BJ (cell line): ENCODE measurements at places on chromosomes 4 and X. TPM values are rescaled to one million over a fixed set of nuclear protein-coding genes. Genes with fewer than 3 reads are reported as not detected.

Gene EDA
- 0.06 and 0.09 TPM in 2 replicates for polyA plus RNA-seq

Gene C4orf36
- 3.0 and 3.1 TPM in 2 replicates for polyA plus RNA-seq

Gene PCDH7
- polyA plus RNA-seq, result 11.8 and 15.3 TPM in 2 replicates

Gene CAPN6
- 0.01 TPM in 1 of 2 replicates, not detected in the other for polyA plus RNA-seq

Gene TDO2
- polyA plus RNA-seq, result 0.27 TPM in 1 of 2 replicates, not detected in the other

Gene MID2
- 12.4 and 12.8 TPM in 2 replicates for polyA plus RNA-seq

Gene SMIM31
- polyA plus RNA-seq, result not detected in 2 replicates

Gene LRIT3
- 0.01 and 0.04 TPM in 2 replicates for polyA plus RNA-seq

GRCh38 chr4:61442936-61443335 lies 242.8 kb downstream of the ADGRL3 start:
- DNase-seq, result no peak

DNA sequence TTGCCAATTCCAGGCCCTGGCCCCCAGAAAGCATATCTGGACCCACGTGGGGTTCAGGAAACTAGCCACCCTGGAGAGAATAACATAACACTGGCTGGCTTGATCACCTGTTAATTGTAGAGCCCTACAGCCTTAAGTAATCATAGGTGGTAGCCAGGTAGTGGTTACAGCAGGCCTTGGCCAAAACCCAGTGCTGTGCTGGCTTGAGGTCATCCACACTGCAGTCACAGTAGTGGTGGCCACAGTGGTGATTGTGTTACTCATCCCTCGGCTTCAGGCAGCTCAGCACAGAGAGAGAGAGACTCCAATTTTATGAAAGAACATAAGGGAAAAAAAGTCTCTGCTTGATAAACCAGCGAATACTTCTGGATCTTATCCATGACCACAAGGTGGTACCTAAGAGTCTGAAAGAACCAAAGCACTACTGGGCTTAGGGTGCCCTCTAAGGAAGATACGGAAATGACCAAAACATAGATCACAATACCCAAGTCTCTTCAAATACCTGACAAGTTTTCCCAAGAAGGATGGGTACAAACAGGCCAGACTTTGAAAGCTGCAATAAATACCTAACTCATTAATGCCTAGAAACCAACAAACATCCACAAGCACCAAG lies 46.6 kb upstream of the CDX4 start:
- no peak for DNase-seq

DNA sequence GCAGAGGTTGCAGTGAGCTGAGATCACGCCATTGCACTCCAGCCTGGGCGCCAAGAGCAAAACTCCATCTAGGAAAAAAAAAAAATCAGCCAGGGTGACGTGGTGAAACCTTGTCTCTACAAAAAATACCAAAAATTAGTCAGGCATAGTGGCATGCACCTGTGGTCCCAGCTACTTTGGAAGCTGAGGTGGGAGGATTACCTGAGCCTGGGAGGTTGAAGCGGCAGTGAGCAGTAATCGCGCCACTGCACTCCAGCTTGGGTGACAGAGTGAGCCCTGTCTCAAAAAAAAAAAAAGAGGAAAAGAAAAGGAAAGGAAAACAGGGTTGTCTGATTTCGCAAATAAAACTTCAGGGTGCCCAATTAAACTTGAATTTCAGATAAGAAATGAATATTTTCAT lies 106.1 kb downstream of the RBM47 start:
- no peak for DNase-seq

DNA sequence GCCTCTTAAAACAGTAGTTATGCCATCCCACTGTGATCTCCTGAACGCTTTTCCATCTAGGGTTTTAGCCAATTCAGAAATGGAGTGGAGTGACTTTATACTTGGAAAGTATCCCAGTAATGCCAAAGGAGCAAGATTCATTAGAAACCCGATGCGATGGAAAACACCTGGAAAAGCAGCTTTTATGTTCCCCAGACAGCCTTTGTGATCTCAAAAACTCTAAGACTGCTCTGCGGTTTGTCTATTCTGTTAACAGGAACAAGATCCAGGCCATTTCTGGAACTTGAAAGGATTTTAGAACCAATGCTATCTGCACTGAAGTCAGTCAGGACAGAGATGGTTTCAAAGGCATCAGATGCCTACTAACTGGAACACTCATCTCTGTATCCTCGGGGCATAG lies 145.1 kb downstream of the APBB2 start:
- DNase-seq, result no peak

GRCh38 chrX:118570209-118570608 lies 74.6 kb downstream of the DOCK11 start:
- DNase-seq, result no peak

DNA sequence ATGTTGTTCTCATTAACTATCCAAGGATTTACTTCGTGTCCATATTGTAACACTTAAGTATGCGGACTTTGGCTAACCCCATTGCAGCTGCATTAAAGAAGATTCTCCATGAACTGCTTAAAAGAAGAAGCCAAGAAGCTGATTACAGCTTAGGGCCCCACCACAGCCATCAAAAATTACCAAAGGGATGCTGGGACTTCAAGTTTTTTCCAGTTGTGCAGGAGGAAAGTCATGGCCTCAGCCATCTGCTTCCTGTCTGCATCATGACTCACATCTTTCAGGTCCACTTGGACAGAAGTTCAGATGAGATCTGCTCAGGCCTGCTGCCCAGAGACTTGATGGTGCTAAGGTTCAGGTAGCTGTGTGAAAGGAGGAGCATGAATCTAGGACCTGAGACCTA lies 38.8 kb upstream of the CAPN6 start:
- no peak for DNase-seq

DNA sequence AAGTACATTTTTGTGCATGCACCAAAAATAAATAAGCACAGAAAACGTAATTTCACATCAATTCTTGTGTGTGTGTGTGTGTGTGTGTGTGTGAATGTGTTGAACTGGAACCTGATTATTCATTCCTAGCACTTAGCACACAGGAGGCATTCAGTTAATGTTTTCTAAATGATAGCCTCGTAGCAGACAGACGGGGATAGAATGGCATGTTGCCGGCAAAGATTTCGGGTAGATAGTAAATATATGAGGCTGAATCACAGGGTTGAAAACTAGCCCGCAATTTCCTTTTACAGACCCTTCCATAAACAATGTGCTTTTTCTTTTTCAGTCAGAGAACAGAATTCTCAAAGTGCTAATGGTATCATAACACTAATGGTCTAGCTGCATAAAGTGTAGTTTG lies 13.5 kb downstream of the MAOB start:
- DNase-seq, result no peak

DNA sequence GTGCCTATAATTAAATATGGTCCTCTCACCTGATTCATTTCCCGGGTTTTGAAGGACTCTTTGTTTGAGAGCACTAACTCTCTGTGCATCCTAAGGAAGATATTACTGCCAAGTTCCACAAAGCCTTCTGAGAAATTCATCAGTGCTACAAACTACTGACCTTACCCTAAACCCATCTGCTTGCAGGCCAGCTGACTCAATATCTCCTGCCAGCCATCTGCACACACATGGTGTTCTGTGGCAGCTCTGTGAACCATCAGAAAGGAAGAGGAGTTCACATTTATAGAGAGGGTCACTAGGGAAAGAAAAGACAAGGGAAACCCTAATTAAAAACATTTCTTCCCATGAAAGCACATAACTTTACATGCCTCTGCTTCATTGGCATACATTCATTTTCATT lies 156.7 kb downstream of the ATP10D start:
- no peak for DNase-seq

DNA sequence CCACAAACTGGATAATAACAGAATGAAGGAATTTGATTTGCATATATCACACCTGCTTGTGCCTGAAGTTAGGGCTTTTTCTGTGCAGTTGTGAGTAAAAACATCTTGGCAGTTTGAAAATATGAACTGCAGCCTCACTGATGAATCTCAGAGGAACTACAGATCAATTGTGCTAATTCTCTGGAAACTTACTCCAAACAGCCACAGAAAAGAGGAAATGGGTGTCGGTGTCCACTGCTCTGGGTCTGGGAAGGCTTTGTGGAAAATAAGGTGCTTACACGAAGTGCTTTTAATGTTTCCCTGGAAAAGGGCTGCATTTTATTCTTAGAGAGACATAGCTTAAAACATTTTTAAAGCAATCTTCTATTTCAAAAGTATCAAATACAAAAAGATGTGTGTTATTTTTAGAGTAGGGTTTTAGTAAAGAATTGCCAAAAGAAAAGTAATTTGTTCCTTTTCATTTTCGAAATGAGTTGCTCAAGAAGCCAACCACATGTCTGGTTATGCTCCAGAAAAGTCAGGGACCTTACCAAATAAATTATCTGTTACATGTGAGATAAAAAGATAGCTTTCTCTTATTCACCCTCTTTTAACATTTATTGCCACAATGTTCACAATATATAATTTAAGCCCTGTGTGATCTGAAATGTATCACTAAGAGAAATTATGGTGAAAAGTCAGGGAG lies 240.1 kb downstream of the FRAS1 start:
- peak; percentile 44 for DNase-seq

- DNase-seq, result no peak
These were observed 22.6 kb upstream of the UBA1 start for GRCh38 chrX:47170861-47171692.

GRCh38 chr4:140935254-140935653 lies 179.1 kb upstream of the TBC1D9 start:
- DNase-seq, result no peak

GRCh38 chr4:118736900-118737299 lies 51.7 kb downstream of the METTL14 start:
- DNase-seq, result no peak

GRCh38 chr4:26788341-26788733 lies 72.3 kb upstream of the STIM2 start:
- DNase-seq, result no peak

GRCh38 chr4:42483426-42484379 lies 86.4 kb downstream of the SHISA3 start:
- DNase-seq, result no peak

- no peak for DNase-seq
These were observed 221.1 kb upstream of the DIPK2B start for GRCh38 chrX:45421806-45422205.

DNA sequence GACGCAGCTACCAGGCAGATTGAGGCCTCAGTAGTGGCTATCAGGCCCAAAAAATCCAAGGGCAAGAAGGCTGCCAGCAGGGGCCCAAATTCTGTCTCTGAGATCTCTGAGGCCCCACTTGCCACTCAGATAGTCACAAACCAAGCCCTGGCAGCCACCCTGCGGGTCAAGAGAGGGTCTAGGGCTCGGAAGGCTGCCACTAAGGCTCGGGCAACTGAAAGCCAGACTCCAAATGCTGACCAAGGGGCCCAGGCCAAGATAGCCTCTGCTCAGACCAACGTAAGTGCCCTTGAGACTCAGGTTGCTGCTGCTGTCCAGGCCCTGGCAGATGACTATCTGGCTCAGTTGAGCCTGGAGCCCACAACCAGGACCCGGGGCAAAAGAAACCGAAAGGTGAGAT lies 2.8 kb downstream of the TRO start:
- DNase-seq, result no peak

- DNase-seq, result peak; percentile 94
These were observed 88.7 kb downstream of the HNRNPD start for GRCh38 chr4:82284858-82285805.

DNA sequence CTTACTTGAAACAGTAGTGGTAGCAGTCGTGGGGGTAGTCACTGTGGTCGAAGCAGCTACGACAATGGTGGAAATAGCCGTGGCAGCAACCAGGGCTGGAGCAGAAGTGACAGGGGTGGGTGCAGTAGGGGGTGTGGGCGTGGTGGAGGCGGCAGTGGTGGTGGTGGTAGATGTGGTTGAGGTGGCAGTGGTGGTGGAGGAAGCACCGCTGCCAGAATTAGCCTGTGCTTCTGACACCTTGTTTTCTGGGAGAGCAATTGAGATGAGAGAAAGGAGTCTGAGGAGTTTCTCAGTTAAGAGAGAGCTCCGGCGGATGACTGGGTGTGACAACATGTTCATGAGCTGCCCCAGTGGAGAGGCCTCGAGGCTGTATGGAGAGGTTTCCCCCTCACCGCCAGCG lies 113.5 kb upstream of the HSD17B10 start:
- DNase-seq, result no peak

GRCh38 chr4:54227256-54228055 lies 1.6 kb upstream of the PDGFRA start:
- DNase-seq, result no peak

GRCh38 chr4:118322831-118323502 lies 29.8 kb downstream of the PRSS12 start:
- no peak for DNase-seq

- DNase-seq, result no peak
These were observed 1.4 kb downstream of the NKX6-1 start for GRCh38 chr4:84497504-84498202.

GRCh38 chrX:49877397-49878101 lies 1.7 kb upstream of the USP27X start:
- no peak for DNase-seq

- DNase-seq, result peak; percentile 50
These were observed 62.2 kb upstream of the FAM241A start for GRCh38 chr4:112082954-112083586.

GRCh38 chr4:20251796-20252655 lies at the start of gene SLIT2:
SLIT2 (plus strand) TSS chr4:20251905; CDS start chr4:20253816, 1,911 bp downstream.
- no peak for DNase-seq

DNA sequence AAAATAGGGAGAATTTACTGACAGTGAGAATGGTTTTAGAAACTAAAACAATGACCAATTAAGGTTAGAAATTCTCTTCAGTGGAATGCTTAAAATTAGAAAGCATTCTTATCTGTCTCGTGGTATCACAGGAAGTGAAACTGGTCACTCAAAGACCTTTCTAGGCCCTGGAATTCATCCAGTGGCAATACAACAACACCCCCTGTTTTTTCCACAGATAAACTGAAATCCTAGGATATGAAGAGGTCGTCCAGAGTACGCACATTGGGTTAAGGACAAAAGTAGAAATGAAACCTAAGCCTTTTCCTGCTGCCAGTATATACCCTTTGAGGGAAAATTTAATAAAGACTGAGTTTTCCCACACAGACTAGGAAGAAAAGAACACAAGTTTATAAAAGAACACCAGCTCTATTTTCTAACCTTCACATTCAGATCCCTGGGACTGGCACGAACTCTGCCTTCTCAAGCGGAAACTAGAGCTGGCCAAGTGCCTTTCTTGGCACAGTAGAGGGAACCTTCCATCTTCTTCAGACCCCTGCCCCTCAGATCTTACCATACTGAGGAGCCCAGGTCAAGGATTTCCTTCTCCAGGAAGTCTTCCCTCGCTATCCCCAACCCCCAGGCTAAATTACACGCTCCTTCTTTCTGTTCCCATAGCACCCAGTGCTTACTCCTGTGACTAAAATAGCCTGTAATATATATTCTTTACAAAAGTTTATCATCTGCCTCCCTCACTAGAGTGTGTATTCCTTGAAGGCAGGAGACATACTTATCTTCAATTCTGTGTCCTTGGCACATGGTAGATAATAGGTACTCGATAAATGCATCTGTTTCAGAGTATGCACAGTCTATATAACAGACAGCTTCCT lies 16.9 kb downstream of the LHFPL1 start:
- DNase-seq, result no peak

DNA sequence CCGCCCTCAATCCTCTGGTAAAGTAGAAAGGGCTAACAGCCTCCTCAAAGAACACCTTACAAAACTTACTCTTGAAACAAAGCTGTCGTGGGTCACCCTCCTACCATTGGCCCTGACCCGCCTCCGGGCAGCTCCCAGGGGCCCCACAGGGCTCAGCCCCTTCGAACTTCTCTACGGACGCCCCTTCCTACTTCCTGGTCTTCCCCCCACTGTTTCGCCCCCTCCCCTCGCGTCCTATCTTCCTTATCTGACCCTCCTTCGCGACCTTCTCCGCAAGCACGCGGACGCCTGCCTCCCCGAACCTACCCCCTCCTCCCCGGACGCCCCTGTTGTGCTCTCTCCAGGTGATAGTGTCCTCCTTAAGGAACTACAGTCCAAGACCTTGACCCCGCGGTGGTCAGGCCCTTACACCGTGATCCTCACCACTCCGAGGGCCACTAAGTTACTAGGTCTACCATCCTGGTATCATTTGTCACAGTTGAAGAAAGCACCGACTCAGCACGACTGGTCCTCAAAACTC lies 963.1 kb downstream of the RPA4 start:
- DNase-seq, result no peak
